Stimulated activated CD4-positive, alpha-beta T cell treated with anti-CD3 and anti-CD28 coated beads, Interleukin-4, amount 100 ng/mL, for 1 hour (primary cell): ENCODE measurements at places on chromosomes 4 and X.
A peak's percentile ranks its signal among the peaks of the same experiment; 100 is the strongest.

GRCh38 chr4:180190382-180190781 lies 2052.8 kb upstream of the TENM3 start:
- DNase-seq = no peak

GRCh38 chrX:34612036-34612435 lies 45.0 kb downstream of the TMEM47 start:
- no peak for DNase-seq

GRCh38 chrX:72306085-72306801 lies 529 bp upstream of the CITED1 start:
- DNase-seq = no peak

DNA sequence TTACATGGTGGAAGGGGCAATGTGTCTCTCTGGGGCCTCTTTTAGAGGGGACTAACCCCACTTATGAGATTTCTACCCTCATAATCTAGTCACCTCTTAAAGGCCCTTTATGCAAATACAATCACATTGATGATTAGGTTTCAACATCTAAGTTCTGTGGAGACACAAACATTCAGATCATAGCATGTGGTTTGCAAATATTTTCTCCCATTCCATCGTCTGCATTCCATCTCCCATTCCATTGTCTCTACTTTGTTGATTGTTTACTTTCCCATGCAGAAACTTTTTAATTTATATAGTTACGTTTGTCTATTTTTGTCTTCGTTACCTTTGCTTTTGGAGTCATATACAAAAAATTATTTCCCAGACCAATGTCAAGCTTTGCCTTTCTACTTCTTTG lies 927.5 kb upstream of the INTU start:
- no peak for DNase-seq

DNA sequence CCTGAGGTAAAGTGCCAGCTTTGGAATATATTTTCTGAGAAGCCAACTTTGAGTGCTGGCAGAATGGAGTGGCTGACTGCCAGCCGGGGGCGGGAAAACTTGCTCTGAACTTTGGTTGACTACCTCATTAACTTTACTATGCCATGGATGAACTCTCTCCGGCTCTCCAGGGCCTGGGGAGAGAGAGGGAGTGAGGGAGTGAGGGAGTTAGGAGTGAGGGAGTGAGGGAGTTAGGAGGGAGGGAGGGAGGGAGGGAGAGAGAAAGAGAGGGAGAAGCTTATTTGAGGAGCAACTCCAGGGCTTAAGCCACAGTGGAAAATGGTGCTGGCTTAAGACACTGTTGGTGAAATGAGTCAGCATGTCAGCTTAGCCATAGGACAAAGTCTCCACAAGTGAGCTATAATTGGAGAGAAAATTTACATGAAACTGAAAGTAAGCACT lies 280.9 kb upstream of the RPS6KA3 start:
- no peak for DNase-seq

DNA sequence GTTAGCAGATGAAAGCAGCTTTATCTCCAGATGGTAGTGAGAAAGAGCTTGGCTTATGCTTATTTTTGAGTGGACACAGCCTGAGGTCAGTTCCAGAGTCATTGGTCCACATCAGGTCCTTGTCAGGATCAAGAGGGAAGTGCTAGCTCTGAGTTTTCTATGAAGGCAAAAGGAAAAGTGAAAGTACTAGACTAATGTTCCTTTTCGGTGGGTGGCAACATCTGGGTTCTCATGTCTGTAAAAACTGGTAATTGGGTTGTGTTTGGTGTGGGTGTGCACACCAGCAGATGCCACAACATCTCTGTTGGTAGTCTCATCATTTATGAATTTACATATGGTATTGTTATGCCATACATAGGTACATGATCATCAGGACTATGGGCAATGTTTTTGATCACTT lies 210.5 kb downstream of the PWWP3B start:
- DNase-seq = no peak

DNA sequence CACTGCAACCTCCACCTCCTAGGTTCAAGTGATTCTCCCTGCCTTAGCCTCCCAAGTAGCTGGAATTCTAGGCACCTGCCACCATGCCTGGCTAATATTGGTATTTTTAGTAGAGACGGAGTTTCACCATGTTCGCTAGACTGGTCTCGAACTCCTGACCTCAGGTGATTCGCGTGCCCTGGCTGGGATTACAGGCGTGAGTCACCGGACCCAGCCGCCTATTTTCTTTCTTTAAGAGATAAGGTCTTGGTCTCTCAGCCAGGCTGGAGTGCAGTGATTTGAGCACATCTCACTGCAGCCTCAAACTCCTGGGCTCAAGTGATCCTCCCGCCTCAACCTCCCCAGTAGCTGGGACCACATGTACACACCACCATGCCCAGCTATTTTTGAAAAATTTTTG lies 166.5 kb downstream of the DHRSX start:
- no peak for DNase-seq

DNA sequence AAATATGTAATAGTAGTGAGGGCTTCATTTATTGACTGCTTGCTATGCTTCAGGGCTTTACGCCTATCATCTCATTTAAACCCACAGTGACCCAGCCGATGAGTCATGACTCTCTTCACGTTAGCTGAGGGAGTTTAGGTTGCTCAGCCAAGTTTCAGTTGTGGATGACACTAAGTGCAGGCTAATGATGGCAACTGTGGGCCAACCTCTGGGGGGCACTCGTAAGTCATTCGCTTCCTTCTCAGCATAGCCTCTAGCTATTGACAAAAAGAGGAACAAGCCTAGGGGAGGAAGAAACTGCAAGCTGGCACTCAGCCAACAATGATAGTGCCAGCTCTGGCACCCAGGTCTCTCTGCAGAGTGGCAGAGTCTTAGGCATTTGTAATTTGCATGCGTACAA lies 325.0 kb downstream of the ARHGAP10 start:
- peak; percentile 36 for DNase-seq

DNA sequence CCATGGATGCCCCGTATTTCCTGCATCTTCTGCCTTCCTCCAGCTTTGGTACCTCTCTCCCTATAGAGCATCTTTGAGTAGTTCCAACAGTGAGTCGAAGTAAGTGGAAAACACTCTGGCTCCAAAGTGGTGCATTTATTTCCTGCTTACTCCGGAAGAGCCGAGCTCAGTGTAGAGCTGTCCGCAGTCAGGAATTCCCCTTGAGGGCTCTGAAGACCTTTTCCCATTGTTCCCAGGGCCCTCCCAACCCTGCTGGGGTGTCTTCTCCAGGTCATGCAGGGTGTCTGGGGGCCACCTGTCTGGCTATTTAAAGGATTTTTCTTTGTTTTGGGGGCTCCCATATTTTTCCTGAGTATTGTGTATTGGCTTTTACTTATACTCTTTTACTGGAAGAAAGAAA lies 118.6 kb upstream of the MXRA5 start:
- no peak for DNase-seq

- DNase-seq = no peak
Measured at GRCh38 chr4:52687696-52688095, 28.6 kb upstream of the USP46 start.

- DNase-seq = no peak
Measured at GRCh38 chr4:3412257-3413020, 29.3 kb upstream of the HGFAC start.

GRCh38 chr4:17662694-17663093 lies 48.3 kb downstream of the MED28 start:
- DNase-seq = no peak

DNA sequence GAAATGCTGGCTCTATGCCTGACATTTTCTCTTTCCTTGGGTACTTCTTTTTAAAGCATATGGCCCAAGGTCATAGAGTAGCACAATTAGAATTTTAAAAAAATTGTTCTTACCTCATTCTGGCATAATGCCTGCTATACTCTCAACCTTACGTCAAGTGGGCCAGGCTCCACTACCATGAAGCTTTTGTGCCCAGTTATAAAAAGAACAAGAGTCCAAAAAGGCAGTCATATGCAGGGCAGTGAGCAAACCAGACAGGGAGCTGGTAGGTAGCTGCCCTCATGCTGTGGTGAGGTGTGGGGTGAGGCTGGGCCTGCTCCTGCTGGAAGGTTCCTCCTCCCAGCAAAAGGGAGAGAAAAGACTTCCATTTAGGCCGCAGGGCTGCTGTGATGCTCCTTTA lies 64.4 kb upstream of the UCP1 start:
- DNase-seq = no peak

DNA sequence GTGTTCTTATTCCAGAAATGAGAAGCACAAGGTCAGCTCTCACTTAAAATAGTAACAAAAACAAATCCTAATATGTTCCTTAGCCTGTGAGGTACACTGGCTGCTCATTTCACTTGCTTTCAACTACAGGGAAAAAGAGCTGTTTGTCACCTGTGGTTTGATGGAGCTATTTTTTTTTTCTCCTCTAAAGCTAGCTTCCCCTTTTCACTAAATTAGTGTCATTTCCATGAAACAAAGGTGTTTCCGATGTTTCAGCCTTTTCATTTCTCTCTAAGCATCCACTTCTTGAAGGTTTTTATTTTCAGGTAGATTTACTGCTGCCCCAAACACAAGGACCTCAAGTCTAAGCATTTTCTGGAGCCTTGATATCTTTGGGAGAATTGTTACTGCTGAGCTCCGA lies 148.6 kb downstream of the RBMX2 start:
- no peak for DNase-seq

GRCh38 chr4:97493815-97494518 lies 649.3 kb downstream of the STPG2 start:
- DNase-seq = no peak

GRCh38 chrX:74535408-74536151 lies 78.8 kb downstream of the RLIM start:
- peak; percentile 18 for DNase-seq

- DNase-seq = no peak
Measured at GRCh38 chrX:130555757-130556156, 154.0 kb downstream of the RBMX2 start.

GRCh38 chrX:37871626-37872302 lies 24.4 kb upstream of the DYNLT3 start:
- no peak for DNase-seq

GRCh38 chr4:1463927-1464540 lies 57.8 kb upstream of the NKX1-1 start:
- no peak for DNase-seq

DNA sequence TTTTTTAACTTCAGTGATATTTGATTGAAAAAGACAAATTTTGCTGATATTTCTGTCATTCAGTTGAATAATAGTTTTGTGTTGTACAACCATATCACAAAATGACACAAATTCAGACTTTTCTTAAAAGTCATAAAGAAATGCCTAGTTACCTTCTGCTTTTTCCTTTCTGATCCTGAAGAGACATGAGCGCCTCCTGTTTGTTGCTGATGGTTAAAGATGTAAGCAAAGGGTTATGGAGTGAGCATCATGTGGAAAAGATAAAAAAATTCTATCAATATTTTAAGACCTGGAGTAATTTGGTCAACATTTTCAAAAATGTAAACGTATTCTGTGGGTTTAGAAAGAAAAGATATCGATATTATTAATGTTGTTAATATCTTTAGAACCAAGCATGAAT lies 669.9 kb upstream of the NR3C2 start:
- DNase-seq = no peak

DNA sequence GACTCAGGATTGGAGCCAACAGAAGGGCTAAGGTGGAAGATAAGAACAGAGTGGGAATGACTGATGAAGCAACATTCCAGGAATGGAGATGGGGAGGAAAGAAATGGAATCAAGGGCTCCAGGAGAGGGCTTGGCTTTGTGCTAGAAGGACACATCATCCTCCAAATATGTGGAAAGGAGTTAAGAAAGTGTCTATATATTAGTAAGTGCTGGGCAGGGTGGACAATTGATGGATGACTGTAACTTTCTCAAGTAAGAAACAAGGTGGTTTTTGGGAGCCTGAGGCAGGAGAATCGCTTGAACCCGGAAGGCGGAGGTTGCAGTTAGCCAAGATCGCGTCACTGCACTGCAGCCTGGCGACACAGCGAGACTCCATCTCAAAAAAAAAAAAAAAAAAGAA lies 71.6 kb upstream of the NFKB1 start:
- DNase-seq = no peak

DNA sequence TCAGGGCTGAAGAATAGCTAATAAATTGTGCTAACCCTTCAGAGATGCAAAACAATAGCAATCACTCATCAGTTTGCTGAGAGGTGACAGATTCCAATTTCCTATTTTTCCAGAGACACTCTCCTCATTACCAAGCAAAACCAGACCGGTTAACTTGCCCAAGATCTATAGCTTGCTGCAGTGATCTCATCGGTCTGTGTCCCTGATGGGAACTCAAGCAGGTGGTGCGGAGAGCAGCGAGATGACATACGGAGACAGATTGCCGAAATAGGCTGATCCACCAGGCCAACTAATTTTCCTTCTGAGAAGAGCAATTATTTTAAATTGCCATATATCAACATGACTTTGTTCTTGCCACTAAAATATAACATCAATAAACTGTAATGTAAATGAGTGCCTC lies 10.5 kb upstream of the DCHS2 start:
- no peak for DNase-seq

GRCh38 chr4:151808120-151808529 lies 47.3 kb upstream of the GATB start:
- DNase-seq = no peak

- no peak for DNase-seq
Measured at GRCh38 chrX:15785176-15785750, 5.0 kb upstream of the ZRSR2 start.

GRCh38 chr4:150329373-150329772 lies 251.1 kb downstream of the DCLK2 start:
- no peak for DNase-seq

DNA sequence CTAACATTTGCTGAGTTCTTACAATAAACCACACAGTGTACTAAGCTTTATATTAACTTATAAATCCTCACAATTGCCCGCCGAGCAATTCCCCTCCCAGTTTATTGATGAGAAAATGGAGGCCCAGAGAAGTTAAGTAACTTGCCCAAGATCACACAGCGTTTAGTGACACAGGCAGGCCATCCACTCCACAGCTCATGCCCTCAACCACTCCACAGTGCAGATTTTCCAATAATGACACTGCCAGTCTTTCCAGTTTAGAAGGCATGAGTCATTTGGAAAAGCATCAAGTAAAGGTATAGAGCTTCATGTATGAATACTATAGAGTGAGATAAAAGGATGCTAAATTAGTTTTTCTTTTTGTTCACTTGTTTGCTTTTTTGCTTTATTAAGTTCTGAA lies 208.5 kb downstream of the CAMK2D start:
- DNase-seq = no peak

DNA sequence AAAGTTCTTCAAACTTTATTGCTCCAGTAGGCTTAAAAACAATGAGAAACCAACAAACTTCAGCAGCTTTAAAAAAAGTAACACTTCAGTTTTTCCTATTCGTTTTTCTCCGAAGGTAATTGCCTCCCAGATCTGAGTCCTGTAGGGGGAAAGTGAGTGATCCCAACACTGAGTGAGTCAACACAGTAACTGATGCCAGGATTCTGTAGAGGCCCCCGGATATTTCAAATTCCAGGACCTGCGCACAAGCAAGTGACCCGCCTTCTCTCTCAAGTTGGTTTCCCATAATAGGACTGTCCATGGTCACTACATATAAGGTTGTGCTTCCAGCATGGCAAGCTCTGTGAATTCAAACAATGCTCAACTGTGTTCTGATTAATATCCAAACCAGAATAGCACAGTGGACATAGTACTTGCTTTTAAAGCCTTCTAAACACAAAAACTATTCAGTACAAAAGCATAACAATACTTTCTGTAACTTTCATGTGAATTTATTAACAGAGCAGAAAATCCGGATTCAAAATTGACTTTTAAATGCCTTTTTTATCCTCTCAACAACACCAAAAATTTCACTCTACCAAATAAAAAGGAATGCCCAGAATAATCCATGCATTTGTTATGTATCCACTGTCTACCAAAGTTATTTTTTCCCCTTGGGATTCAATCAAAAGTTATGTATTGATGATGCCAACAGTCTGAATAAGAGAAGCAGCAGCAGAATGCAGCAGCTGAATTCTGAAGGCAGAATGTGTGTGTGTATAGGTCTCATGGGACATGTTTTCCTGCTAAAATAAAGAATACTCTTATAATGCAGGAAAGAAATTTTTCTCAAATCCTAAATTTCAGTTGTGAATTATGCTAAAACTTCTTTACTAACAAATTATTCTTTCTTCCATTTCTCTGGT lies at the start of gene DMD:
Gene DMD (minus strand): TSS at position 194 of the 905 bp plus-strand sequence. CDS start 237 bp downstream, outside the sequence.
- DNase-seq = no peak
